ENCODE measurements at places on chromosomes 16 and 17.

- DNase-seq: no peak
Measured at GRCh38 chr17:38439436-38439835, 11.2 kb downstream of the ARHGAP23 start.

DNA sequence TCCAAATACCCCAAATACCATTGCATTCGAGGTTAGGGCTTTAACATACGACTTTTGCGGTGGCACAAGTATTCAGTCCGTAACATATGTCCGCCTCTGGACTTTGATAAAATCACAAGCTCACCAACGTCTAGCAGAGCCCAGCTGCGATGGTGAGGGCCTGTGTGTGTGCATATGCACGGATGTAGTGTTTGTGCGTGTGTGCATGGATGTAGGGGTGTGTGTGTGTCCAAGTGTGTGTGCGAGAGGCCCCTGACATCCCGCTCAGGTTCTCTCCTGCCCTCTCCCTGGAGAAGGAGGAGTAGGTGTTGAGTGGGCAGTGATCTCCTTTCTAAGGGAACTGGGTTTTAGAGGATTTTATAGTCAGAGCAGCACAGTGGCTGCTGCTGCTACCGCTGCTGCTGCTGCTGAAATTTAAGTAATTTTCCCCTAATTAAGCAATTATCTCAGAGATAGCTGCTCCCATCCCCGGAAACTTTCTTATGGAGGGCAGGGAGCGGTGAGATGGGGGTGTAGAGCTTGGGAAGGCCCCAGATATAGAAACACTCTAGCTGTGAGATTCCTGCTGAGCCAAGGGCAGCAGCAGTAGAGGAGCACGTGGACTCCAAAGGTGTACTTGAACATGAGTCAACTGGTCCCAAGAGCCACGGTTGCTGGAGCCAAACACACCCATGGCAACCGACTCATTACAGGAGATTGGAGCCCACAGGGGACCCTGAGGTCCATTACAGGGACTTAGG is 121.7 kb upstream of the SDK2 start:
- DNase-seq: no peak

- DNase-seq: peak; percentile 18
Measured at GRCh38 chr17:63476854-63477479, at the start of gene ACE. Gene ACE (plus strand): TSS chr17:63477061. CDS start chr17:63477095, 34 bp downstream.

GRCh38 chr17:18859256-18859655 is 1.3 kb downstream of the PRPSAP2 start:
- DNase-seq: no peak

DNA sequence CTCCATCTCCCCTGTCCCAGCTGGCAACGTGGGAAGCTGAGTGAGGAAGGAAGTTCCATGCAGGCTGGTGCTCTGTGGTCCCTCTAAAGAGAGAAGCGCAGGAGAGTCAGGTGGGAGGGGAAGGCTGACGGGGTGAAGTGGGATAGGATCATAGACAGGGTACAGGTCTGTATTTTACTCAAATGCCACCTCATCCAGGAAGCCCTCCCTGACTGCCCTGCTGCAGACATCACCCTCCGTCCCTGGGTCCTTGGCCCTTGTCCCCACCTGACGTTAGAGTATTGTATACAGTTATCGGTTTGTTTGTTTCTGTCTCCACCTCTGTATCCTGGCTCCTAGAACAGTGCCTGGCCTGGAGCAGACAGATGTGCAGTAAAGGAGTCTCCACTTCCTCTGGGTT is 11.7 kb downstream of the CANT1 start:
- no peak for DNase-seq

GRCh38 chr17:42653179-42654124 is 5.6 kb upstream of the TUBG2 start:
- no peak for DNase-seq

GRCh38 chr17:79952901-79953300 is 82.8 kb downstream of the TBC1D16 start:
- no peak for DNase-seq

DNA sequence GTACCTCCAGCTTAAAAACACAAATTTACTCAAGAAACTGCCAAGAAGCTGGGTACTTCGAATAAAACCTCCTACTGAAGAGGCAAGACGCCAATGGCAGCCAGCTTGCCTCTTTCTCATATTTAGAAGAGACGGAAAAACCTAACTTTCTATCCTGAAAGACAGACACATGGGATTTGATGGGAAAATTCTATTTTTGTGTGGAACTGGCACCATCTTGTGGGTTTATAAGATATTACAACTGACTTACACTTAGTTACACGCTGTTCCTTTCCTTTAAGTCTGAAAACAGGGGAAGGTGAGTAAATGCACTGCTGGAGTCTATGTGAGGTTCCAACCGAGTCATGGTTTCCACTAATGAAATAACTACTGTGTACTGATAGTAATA is 10.3 kb downstream of the ZNF18 start:
- no peak for DNase-seq

DNA sequence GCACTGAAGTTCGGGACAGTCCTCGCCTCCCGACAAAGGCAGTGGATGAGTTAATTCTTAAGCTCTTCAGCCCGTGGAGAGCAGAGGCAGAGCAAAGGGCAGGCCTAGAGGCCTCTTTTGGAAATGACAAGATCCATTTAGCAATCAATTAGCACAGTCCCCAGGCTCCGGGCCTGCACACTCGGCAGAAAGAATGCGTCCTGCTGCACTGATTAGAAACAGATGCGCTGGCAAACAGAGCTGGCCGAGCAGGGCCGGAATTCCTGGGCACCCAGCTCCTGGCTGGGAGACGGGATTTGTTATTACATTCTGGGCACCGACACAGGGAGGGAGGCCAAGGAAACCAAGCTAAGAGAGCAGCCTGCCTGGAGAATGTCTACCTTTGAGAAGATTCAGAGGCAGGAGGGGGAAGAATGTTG is 162.9 kb downstream of the COPRS start:
- peak; percentile 61 for DNase-seq

- DNase-seq: peak; percentile 34
Measured at GRCh38 chr17:59845595-59846393, 46.9 kb downstream of the TUBD1 start.

DNA sequence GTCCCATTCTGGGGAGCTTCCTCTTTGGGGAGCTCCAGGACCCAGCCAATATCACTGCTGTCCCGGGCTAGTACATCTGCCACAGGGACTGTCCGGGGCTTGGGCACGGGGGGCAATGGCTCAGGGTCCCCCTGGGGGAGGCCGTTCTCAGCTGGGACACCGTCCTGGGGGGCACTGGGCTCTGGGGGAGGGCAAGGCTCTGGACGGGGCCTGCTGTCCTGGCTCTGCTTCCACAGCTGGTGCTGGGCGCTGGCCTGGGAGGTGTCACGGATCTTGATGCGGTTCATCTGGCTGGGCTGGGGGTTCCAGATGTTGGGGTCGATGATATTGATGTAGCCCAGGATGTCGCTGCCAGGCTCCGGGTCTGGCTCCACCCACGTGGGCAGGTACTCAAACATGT is 26.1 kb downstream of the SLC5A10 start:
- no peak for DNase-seq

DNA sequence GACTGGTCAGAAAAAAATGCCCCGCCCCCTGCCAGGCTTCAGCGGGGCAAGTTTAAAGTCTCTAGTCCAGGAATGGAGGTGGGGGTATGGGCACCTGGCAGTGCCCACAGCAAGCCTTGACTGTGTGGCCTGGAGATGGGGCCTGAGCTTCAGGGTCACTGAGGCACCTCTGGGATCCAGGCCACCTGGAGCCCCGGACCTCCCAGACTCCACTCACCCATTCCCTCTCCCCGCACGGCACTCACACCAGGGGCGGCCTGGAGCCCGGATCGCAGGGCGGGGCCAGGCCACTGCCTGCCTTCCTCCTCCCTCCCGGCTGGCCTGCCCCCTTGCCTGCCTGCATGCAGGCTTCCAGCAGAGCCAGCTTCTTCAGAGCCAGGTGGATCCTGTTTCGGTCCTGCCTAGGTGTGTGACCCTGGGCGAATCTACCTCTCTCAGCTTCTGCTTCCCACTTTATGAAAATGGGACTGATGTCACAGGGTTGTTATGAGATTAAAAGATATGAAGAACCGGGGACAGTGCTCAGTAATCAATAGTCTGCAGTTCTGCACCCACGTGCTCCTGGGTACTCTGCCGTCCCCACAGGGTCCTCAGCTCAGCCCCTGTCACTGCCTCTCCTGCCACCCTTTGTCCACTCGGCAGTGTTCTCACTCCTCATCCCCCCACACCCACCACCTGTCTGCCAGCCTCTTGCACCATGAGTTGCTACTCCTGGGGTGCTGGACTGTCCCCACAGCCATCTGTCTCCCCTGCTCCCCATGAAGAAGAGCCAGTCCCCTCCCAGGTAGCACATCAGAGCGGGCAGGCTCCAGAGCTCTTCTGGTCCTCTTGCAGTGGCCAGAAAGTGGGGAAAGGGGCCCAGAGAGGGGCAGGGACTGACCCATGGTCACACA is 1.2 kb upstream of the TCAP start:
- no peak for DNase-seq

DNA sequence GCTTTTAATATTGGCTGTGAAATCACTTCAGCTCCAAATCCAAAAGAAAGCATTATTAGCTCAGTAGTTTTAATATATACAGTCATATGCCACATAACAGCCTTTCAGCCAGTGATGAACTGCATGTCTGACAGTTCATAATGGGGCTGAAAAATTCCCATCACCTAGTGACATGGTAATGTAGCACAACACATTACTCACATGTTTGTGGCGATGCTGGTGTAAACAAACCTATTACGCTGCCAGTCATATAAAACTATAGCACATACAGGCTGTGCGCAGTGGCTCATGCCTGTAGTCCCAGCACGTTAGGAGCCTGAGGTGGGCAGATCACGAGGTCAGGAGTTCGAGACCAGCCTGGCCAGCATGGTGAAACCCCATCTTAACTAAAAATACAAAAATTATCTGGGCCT is 92.2 kb downstream of the TUBD1 start:
- DNase-seq: no peak

GRCh38 chr17:26963163-26963503 is 330.8 kb upstream of the WSB1 start:
- no peak for DNase-seq

DNA sequence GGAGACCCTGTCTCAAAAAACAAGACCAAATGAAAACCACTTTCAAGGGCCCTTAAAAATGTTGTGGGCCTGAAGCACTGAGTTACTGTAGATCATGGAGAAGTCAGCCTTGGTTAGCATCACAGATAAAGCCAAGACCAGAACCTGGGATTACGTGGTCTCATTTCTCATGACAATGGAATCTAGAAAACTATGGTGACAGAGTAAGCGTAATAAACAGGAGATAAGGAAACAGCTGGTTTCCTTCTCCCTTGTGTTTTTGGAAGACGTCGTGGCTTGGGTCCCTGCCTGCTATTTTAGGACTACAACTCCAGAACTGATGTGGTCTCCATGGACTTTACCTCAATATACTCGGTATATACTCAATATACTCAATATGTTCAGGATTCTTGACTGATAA is 180.7 kb upstream of the ZFHX3 start:
- DNase-seq: no peak

DNA sequence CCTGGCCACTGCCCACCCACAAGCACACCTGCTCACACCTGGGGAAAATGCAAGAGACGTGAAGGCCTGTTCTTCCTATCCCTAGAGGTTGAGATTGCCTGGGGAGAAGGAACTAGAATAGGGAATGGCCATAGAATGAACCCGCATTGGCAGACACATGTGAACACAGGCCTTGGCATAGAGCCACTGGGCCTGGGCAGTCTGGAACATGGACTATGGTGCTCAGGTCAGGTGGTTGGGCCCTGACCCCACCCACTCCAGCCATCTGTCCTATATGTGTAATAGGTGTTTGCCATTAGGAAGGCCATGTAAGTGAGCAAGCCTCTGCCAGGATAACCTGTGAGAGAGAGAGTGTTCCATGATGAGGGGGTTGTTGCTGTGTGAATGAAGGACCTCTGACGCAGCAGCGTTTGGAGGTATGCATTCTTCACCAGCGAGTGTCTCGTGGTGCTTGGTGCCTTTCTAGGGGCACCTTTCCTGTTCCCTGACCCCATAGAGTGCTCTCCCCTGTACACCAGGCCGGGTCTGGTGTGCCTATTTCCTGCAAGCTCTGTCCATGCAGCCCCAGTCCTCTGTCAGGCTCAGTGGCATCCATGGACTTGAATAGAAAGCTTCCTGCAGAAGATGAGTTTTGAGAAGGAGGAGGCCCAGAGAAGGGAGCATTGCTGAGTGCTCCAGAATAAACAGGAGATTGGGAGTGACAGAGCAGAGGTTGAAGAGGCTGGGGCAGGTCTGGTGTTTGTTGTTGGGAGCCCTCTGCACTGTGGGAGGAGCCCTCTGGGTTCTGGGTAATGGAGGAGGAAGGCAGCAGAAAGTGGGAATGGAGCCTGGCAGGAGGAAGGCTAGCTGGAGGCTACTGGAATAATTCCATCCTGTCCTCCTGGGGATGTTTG is 15.6 kb downstream of the CTRL start:
- no peak for DNase-seq

DNA sequence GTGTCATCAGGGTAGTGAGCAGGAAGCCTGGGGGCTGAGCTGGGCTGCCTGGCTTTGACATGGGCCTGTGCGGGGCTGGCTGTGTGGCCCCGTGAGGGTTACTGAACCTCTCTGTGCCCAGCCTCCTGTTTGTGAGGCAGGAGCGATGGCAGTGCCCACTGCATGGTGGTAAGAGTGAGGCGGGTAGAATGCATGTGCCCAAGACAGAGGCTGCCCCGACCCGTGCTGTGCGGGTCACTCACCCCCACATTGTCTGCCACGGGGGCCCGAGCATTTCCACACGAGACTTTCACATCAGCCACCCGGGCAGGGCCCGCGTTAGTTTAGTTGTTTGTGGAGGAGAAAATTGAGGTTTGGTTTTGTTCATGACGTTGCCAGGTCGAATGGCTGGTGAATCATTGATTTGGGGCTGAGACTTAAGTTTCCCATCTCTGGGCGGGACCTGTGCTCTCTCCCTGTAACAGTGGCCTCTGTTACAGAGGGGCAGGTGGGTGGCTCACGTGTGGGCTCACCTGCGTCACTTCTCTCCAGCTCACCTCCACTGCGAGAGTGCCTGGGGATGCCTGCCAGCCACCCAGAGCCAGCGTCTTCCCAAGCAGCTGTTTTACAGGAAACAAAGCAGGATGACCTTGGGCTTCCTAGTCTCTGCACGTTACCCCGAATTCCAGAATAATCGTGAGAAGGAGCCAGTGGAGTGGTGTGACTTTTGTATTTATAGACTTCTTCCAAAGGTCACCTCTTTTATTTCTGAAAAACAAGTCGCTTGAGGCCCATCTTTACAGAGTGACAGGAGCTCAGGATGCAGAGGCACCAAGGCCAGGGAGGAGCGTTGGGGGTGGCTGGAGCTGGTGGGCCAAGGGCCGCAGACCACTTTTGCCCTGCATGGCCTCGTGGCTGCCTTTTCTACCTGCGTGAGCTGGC is 150.6 kb downstream of the RPTOR start:
- DNase-seq: no peak

DNA sequence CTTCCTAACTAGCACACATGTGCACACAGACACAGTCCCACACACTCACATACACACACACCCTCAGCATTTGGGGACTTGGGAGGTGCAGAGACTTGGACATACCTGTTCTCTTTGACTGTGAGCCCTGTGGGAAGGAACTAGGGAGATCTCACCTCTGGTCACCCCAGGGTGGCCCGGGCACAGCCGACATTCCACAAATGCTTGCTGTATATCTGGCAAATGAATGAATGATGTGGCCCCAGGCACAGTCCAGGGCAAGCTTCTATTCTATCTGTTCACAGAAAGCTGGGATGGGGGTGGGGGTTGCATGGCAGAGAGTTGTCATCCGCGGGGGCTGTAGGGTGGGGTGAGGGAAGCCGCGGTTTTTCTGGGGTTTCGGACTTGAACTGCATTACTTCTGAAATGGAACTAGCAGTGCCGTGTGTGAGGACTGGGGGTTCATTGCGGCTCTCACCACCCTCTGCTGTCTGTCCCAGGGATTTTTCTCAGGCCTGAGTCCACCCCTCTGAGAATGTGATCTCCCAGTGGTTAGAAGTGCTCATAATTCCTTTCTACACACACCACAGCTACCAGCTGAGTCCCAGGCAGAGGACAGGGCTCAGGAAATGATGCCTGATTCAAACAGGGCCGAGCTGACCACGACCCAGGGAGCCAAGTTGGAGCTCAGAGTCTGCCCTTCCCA is 3.3 kb upstream of the RIPOR1 start:
- no peak for DNase-seq
